WTC11 (cell line): ENCODE measurements at places on chromosomes 3 and 15.
A peak's percentile ranks its signal among the peaks of the same experiment; 100 is the strongest.

- DNase-seq, result no peak
Observed at GRCh38 chr3:122343654-122344053, 18.6 kb downstream of the CSTA start.

DNA sequence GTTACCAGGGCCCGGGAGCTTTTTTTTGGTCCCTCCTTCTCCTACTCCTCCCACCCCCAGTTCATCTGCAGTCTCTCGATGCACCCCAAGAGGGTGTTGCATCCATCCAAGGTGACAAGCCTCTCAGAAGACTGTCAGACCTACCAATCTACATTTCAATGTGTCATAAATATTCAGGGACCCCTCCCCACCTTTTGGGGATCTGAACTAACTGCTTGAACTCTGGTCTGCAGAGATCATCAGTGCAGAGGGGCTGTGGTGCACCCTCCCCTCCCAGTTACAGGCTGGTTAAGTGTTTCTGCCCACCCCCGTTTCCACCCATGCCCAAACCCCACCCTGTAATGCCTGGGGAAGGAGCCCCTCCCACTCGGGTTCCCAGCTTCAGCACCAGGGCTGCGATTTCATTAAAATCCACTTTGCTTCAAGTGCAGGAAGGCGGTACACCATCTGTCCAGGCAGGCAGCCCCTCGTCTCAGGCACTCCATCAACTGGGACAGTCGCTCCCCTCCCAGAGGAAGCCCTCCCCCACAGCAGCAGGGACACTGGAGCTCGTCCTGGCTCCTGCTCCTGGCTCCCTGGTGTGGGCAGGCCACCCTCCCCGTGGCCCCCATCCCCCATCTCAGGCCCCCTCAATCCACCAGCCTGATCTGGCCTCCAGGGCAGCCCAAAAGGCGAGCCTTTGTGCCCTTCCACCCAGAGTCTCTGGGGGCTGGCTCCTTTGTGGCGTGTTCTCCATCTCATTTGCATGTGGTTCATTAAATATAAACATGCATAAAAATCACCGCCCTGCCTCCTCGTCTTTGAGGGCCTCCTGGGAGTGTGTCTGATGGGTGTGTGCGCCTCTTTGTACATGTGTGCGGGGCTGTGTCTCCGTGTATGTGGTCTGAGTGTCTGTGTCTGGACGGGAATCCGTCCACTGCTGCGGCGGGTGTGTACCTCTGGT, 32.3 kb downstream of the RNU5B-1 start:
- no peak for DNase-seq

DNA sequence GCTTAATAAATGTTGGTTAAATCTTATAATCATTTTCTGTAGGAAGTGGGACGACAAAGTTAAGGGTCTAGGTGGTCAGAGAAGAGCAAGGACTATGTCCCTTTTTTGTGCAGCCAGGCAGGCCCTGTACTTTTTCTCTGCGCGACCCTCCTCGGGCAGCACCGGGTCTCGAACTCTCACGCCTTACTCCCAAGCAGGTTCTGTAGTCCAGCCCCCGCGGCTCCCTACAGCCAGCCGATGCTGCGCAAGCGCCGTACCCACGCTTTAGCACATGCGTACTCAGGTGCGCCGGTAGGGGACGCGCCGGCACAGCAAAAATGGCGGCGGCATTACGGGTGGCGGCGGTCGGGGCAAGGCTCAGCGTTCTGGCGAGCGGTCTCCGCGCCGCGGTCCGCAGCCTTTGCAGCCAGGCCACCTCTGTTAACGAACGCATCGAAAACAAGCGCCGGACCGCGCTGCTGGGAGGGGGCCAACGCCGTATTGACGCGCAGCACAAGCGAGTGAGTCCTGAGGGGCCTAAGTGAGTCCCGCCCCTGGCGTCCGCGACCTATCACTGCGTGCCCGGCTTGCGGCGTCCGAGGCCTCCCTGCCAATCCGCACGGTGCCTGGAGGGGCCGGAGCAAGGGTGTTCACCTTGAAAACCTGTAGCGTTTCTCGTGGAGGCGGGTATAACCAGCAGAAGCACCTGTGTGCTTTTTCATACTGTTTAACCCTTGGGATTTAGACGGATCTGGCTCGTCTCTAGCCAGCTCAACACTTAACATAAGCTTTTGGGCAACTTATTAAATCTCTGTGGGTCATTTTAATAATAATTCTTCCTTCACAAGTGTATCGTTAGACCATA, at the start of gene PCCB:
Gene PCCB, plus strand, starts transcription at position 282 of the 844 bp plus-strand sequence. Its CDS starts 36 bp downstream, at position 318.
- DNase-seq, result peak; percentile 95

GRCh38 chr15:89749951-89750559, 994 bp downstream of the MESP1 start:
- no peak for DNase-seq

GRCh38 chr3:171827836-171828458, 15.2 kb upstream of the TMEM212 start:
- no peak for DNase-seq

- DNase-seq, result no peak
Observed at GRCh38 chr3:65615329-65615728, 423.4 kb downstream of the MAGI1 start.

GRCh38 chr3:140292684-140293083, 357.7 kb downstream of the CLSTN2 start:
- DNase-seq, result no peak

GRCh38 chr15:66287461-66288057, 5.8 kb upstream of the DIS3L start:
- no peak for DNase-seq

DNA sequence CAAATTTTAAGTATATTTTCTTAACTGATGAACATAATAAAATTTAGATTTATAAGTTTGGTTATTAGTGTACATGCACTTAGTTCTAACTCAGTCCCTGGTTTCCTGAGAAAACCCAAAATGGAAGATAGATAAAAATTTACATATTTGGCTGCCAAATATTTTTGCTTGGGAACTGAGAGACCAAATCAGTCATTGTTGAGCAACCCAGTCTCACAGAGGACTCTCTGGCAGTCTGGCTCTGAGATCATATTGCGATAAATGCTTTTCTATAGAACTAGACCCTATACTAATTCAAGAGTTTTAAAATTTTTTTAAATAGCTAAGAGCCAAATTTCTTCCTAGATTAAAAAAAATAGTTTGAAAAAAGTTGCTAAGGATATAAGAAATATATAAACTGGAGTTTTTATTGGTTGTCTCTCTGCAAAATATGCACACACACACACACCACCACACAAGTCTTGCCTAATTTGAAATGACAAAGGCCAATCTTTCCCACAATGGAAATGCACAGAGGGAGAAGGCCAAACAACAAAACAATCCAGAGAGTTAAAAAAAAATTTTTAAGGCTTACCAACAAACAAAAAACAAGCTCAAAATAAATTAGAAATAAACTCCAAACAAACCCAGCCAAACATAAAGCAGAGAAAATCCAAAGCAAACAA, 259.5 kb downstream of the MECOM start:
- no peak for DNase-seq

- DNase-seq, result no peak
Observed at GRCh38 chr15:84911879-84912660, 27.6 kb downstream of the SLC28A1 start.

DNA sequence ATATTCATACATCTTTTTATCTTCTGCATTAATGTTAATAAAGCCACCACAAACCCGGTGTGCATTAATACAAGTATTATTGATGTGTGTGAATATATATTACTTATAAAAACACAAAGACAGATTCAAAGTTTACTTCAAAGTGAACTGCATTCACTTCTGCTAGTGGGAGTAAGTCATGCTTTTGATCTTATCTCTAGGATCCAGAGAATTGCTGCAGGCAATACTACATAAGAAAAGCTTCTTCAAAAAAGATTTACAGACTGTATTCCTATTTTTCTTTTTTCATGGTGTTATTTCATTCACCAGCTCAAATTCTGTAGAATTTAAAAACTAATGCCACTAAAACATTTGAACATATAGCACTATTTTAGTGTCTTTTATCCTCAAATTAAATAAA, 87.5 kb upstream of the CBLB start:
- DNase-seq, result no peak

- no peak for DNase-seq
Observed at GRCh38 chr3:177603148-177603603, 405.9 kb upstream of the TBL1XR1 start.

- DNase-seq, result no peak
Observed at GRCh38 chr3:156516284-156516683, 38.6 kb downstream of the SSR3 start.

- no peak for DNase-seq
Observed at GRCh38 chr3:46702246-46703012, 1.2 kb downstream of the TMIE start.

DNA sequence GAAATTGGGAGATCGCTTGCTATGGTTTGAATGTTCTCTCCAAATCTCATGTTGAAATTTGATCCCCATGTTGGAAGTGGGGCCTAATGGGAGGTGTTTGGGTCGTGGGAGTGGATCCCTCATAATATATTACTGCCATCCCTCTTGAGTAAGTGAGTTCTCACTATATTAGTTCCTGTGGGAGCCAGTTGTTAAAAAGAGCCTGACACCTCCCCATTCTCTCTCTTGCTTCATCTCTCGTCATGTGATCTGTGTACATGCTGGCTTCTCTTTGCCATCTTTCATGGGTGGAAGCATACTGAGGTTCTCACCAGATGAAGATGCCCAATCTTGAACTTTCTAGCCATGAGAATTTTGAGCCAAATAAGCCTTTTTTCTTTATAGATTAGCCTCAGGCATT, 43.0 kb upstream of the IL20RB start:
- no peak for DNase-seq

DNA sequence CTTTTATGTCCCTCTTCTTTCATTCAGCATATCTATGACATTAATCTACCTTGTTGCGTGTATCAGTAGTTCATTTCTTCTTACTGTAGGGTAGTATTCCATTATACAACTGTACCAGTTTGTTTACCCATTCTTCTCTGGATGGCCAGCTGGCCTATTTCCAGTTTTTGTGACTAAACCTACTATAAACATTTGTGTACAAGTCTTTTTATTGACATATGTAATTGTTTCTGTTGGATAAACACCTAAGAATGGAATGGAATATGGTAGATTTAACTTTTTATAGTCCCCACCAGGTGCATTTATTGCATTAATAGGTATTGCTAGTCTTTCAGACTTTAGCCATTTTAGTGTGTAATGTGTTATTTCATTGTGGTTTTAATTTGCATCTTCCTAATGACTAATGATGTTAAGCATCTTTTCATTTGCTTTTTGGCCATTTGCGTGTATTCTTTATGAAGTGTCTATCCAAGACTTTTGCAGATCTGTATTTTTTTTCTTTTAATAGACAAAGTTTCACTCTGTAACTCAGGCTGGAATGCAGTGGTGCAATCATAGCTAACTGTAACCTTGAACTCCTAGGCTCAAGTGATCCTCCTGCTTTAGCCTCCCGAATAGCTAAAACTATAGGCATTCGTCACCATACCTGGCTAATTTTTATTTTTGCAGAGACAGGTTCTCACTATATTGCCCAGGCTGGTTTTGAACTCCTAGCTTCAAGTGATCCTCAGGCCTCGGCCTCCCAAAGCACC, 41.9 kb upstream of the XRN1 start:
- no peak for DNase-seq

GRCh38 chr15:43268111-43269105, 1.7 kb upstream of the TGM5 start:
- peak; percentile 75 for DNase-seq

GRCh38 chr15:40091861-40092255, 16.8 kb downstream of the BMF start:
- DNase-seq, result no peak

- DNase-seq, result no peak
Observed at GRCh38 chr3:125128861-125129501, 73.2 kb upstream of the HEG1 start.

GRCh38 chr3:55446850-55447249, 40.3 kb downstream of the WNT5A start:
- DNase-seq, result no peak

GRCh38 chr3:48564022-48564421, 441 bp upstream of the UCN2 start:
- DNase-seq, result no peak
